Naive thymus-derived CD8-positive, alpha-beta T cell (primary cell): ENCODE measurements at places on chromosomes 3 and 15. TPM values are rescaled to one million over a fixed set of nuclear protein-coding genes. Genes with fewer than 3 reads are reported as not detected.

The ASB14 gene
- 0.90 TPM for polyA plus RNA-seq

The FBLN2 gene
- 33.7 TPM for polyA plus RNA-seq

The FMN1 gene
- not detected for polyA plus RNA-seq

The DPPA2 gene
- not detected for polyA plus RNA-seq

GRCh38 chr15:39752991-39753390, 29.6 kb downstream of the FSIP1 start:
- DNase-seq = no peak

DNA sequence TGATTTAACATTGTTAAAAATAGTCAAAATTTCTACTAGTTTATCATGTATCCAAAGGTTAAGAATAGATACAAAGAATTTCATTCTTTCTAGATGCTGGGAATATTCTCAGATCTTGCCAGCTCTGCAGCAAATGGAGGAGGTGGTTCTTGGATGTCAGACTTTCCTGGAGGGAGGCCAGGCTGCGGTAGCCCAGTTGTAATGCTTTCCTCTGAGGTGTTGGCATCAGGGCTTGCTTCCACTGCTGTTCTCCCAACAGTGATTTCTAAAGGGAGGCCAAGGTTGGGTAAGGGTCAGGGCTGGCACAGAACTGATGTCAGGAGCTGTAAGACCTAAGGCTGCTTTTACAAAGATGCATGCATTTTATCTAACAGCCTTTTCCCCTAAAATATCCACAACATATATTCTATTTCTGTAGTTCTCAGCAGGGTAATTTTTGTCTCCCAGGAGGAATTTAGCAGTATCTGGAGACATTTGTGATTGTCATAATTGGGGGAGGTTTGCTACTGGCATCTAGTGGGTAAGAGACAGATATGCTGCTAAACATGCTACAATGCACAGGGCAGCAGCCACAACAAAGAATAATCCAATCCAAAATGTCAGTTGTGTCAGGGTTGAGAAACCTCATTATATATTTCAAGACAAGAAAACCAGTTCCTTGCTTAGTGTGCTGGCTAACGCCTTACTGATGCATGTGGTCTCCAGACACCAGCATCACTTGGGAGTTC, 42.0 kb upstream of the SPTSSB start:
- DNase-seq = no peak

The STAC gene
- not detected for polyA plus RNA-seq

- DNase-seq = no peak
These were observed 12.2 kb downstream of the XIRP1 start for GRCh38 chr3:39180183-39180545.
